ENCODE measurements at places on chromosomes 2 and 18. TPM values are rescaled to one million over a fixed set of nuclear protein-coding genes. Genes with fewer than 3 reads are reported as not detected.

Gene SERPINB11
- not detected for total RNA-seq

Gene TACR1
- total RNA-seq, result 0.16 TPM

Gene CYP26B1
- 0.52 TPM for total RNA-seq

Gene ANKRD30B
- not detected for total RNA-seq

Gene ABCG8
- not detected for total RNA-seq

Gene LIPG
- 0.17 TPM for total RNA-seq
